ENCODE measurements at places on chromosomes 16 and 17. TPM values are rescaled to one million over a fixed set of nuclear protein-coding genes. Genes with fewer than 3 reads are reported as not detected.
A peak's percentile ranks its signal among the peaks of the same experiment; 100 is the strongest.

GRCh38 chr16:73306901-73307413 lies 259.0 kb upstream of the ZFHX3 start:
- no peak for DNase-seq

DNA sequence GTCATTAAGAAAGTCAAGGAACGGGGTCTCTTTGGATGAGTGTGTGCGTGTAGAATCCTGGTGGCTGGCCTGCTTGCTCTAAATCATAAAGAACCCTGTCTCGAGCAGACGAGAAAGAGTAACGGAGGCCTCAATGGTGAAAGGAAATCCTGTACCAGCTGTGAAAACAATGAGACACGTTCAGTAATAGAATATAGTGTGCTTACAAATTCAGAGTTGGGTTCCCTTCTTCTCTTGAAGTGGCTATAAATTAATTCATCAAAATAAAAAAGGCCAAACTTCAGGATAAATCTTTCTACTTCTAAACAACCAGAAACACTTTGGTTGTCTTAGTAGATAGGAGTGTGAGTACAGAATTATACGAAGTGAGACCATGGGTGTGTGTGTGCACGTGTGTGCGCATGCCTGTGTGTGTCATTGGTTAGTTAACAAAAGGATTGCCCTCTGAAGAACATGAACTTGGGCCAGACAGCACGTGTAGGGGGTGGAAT lies 48.5 kb downstream of the WWOX start:
- DNase-seq = no peak

- peak; percentile 79 for DNase-seq
These were observed 6.8 kb downstream of the CRISPLD2 start for GRCh38 chr16:84826558-84826941.

DNA sequence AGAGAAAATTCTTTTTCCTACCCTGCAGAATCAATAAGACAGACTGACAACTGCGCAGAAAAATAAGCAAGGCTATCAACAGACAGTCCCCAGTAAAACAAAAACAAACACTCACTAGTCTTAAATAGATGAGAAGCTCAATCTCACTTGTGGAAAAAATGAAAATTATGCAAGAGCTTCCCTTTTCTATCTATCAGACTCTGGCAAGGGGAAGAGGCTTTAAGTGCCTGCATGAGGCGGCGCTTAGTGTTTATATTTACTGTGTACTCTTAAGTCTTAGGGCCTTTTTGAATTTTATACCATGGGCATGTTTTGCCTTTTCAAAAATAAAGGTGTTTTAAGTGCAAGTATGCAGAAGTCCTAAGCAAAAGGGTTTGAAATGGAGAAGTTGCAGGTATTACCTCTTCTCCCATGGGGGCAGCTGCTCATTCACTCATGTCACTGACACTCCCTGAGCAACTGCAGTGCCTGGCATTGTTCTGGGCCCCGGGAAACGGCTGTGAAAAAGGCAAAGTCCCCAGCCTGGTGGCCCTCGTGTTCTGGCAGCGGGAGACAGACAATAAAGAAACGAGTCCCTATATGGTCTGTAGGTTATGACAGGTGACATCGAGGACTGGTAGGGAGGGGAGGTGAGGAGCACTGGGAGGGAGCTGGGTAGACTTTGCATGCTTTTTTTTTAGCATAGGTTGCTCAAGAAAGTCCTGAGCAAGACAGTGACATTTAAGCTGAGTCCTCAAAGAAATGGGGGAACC lies 35.2 kb downstream of the HSBP1 start:
- no peak for DNase-seq

Gene WIPI1
- 78.1 TPM for total RNA-seq

Gene SPNS2
- 0.27 TPM for total RNA-seq

Gene OSGIN1
- 6.6 TPM for total RNA-seq

Gene HNF1B
- total RNA-seq = not detected
